HCEC 1CT (cell line): ENCODE measurements at places on chromosomes 11 and 22.
A peak's percentile ranks its signal among the peaks of the same experiment; 100 is the strongest.

GRCh38 chr11:114142707-114143106 lies 83.2 kb downstream of the ZBTB16 start:
- DNase-seq: no peak

- peak; percentile 52 for DNase-seq
These were observed 71.2 kb upstream of the TBCEL start for GRCh38 chr11:120952461-120953434.

DNA sequence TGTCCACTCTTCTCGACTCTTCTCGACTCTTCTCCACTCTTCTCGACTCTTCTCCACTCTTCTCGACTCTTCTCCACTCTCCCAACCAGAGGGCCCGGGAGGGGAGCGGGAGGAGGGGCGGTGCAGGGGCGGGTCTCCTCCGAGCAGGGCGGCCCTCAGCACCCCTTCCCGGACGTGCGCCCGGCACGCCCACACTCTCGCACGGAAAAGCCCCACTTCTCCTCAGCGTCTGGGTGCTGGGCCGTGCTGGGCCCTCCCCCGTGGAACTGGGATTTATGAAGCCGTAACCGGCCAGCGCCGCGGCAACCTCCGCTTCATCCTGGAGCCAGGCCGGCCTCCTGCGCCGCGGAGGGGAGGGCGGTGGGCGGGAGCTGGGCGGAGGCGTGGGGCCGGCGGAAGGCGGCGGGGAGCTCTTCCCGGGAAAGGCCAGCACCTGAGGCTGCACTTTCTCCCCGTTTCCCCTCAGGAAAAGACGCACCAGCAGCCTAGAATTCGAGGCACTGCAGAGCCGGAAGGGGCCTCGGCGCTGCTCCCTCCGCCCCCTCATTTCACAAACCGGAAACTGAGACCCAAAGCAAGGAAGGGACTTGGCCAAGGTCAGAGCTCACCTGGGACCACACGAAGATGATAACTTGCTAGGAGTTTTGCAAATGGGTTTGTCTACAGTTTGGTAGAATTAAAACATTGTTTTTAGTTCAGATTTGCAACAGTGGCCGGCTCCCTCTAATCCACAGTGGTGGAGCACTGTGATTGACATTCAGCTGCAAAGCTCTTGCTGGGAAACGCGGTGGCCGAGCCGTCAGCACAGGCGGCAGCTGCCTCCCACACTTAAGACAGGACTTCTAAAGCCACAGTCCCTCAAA lies 31.6 kb upstream of the JAM3 start:
- peak; percentile 33 for DNase-seq

GRCh38 chr11:115848611-115849010 lies 344.4 kb upstream of the CADM1 start:
- DNase-seq: no peak

- DNase-seq: peak; percentile 92
These were observed 7.5 kb downstream of the TMEM138 start for GRCh38 chr11:61369372-61370348.
